ENCODE measurements at places on chromosomes 7 and 10.

GRCh38 chr10:118358327-118358726 is 16.2 kb upstream of the FAM204A start:
- DNase-seq = no peak

DNA sequence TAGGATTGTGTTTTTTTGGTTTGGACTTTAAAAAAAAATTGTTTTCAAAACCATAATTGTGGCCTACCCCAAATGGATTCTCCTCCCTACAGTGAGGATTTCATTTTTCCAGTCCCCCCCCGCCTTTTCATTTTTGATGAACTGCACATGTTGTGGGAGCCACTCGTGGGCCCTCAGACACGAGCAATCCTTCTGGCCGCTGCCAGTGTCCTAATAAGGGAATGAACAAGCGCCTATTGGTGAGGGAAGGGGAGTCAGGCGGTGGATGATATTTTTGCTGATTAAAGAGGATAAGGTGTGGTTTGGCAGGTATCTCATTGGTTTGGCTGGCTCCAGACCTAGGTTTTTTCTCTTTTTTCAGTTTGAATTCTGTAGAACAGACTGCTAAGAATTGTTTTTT is 78.7 kb upstream of the AGBL3 start:
- DNase-seq = no peak

- no peak for DNase-seq
Observed at GRCh38 chr7:41679566-41679965, 23.3 kb downstream of the INHBA start.

GRCh38 chr10:13872411-13872810 is 285.6 kb downstream of the PRPF18 start:
- DNase-seq = no peak

- DNase-seq = peak; percentile 3
Observed at GRCh38 chr10:105844241-105844640, 1203.2 kb downstream of the SORCS3 start.

DNA sequence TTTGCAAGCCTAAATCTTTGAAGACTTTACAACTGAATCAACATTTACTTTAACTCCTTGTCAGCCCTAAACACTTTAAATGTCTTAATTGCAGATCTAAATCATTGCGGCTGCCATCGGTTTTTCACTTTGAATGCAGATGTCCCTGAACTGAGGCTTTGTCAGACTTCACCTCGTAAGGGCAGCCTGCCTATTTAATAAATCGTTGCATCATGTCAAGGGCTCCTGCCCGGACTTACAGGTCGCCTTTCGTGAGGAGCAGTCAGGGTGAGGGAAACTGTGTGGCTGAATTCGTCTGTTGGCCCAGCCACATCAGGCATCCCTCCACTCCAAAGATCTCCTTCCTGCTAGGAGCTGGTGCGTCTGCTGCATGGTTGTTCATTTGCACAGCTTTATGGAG is 368.2 kb upstream of the NPVF start:
- no peak for DNase-seq

DNA sequence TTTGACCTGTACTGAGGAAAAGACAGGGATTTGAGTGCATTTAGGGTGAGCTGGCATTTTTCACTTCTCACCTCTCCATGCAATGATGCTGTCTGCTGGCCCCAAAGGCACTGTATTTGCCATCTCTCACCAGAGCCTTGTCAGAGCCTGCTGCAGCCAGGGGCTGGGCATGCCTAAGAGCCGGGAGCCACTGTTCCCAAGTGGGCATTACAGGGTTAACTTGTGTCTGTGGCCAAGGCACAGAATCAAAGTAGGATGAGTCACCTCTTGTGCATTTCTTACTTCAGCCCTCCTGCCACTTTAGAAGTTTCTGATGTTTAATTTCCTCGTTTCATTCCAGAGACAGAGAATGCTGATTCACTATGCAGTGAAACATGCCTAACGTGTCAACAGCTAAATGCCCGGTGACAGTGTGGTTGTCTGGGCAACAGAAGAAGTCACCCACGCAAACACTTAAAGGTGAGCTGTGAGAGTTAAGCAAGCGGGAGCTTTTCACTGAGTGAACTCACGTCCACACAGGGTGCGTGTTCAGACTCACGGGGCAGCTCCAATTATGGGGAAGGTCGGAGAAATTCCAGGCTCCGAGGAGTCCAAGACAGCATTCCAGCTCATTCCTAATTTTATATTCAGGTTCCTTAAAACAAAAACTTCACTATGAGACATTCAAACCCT is 57.1 kb upstream of the IGFBP3 start:
- DNase-seq = peak; percentile 68

GRCh38 chr7:18798088-18798906 is 302.7 kb downstream of the HDAC9 start:
- no peak for DNase-seq

- DNase-seq = peak; percentile 31
Observed at GRCh38 chr10:63901228-63901627, 380.0 kb downstream of the REEP3 start.

- DNase-seq = no peak
Observed at GRCh38 chr10:129881641-129882040, 82.4 kb downstream of the EBF3 start.

DNA sequence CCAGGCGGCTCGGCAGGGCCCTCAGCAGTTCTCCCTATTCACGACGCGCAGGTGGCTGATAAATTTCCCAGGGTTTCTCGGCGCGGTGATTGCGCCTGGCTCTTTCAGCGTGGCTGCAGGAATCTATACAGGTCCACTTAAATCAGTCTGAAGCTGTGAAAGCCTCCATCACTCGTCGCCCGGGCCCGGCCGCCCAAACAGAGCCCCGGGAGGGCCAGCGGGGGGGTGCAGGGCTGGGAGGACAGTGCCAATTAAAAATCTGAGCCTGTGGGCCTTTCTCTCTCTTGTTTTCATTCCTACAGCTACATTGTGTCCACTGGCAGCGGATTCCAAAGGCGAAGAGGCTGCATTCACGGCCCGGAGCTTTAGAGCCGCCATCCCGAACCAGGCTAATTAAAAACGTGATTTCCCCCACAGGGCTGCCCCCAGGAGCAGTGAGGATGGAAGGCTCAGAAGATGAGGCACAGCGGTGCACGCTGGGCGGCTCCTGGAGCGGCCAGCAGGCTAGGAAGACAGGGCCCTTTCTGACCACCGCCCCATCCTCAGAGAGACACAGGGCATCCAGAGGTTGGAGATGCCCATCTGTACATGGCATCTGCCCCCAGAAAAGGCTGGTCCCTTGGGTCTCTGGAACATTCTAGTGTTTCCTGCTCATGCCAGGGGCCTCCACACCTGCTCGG is 100.7 kb downstream of the FAM53B start:
- DNase-seq = peak; percentile 64

DNA sequence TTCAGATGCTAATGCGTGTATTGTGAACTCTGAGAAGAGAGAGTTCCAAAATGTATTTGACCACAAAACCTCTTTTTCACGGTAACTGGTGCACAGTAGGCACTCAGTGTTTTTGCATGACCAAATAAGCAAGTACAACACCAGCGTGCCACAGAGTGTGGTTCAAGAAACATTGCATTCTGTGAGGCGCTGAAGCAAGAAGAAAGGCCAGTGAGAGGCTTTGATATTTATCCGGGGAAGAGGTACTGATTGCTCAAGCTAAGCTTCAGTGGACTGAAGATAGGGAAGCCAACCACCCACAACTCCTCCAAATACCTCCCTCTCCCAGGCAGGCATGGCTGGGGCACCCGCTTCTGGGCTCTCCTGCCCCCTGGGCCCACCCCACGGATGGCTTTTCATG is 611.2 kb downstream of the SDK1 start:
- no peak for DNase-seq

GRCh38 chr7:140404565-140405065 is 757 bp downstream of the RAB19 start:
- no peak for DNase-seq

All from ELF-1 (cell line).